ENCODE measurements at places on chromosomes 12 and 14.

DNA sequence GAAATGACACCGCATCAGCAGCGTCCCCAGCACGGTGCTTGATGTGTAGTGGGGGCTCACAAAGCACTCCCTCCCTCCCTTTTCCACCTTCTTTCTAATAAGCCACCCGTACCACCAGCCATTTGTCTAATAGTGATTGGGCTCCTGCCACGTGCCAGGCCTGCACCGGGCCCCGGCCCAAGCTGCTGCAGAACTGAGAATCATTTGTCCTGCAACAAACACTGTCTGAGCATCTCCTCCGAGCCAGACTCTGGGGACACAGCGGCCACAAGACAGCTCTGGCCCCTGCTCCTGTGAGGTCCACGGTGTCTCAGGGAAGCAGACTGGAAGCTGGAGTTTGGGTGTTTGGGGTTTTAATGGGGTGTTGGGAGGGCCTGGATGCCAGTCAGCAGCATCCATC is 43.9 kb downstream of the MVK start:
- DNase-seq, result no peak

DNA sequence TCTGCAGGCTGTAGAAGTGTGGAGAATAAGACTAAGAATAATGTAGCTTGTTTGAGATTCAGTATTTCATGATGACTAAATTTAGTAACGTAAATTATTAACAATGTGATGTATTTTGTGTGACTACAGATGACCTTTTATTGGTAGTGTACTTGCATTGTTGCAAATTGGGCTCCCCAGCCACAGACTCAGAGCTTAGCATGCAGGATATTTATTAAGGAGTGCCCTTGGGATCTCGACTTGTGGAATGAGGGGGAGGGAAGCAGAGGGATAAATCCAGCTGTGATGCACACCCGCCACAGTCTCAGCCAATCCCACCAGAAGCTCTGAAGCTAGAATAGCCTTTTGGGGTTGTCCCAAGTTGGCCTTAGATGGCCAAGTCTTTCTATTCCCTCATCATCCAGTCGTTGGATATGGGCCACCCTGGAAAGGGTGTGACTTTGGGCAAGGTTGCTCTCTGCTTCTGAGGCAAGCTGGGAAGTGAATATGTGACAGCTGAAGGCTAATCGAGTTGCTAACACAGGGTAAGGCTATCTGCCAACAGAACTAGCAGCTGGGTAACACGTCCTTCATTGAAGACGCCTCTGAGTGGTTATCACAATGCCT is 42.1 kb upstream of the USP44 start:
- no peak for DNase-seq

GRCh38 chr14:72590577-72590976 is 303.3 kb downstream of the DPF3 start:
- peak; percentile 58 for DNase-seq

DNA sequence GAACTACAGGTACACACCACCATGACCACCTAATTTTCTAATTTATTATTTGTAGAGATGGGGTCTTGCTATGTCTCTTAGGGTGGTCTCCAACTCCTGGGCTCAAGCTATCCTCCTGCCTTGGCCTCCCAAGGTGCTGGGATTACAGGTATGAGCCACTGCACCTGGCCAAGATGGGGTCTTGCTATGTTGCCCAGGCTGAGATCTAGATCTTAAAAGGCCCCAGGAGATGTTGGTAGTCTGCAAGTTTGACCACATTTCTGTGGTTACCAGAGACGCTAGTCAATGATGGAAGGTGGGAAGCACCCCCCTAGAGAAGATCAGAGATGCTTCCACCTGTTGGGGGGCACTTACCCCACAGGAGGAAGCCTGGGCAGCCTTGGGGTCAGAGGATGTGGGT is 34.7 kb downstream of the FOXN4 start:
- no peak for DNase-seq

- DNase-seq, result no peak
These were observed 19.6 kb downstream of the TMPRSS12 start for GRCh38 chr12:50862316-50862715.

- DNase-seq, result no peak
These were observed 86.4 kb downstream of the EML1 start for GRCh38 chr14:99879401-99880295.

GRCh38 chr14:96961895-96962294 is 164.7 kb downstream of the VRK1 start:
- no peak for DNase-seq

GRCh38 chr14:22549981-22550673 is 38.9 kb downstream of the DAD1 start:
- peak; percentile 69 for DNase-seq

GRCh38 chr14:53881161-53881871 is 75.3 kb downstream of the BMP4 start:
- no peak for DNase-seq

DNA sequence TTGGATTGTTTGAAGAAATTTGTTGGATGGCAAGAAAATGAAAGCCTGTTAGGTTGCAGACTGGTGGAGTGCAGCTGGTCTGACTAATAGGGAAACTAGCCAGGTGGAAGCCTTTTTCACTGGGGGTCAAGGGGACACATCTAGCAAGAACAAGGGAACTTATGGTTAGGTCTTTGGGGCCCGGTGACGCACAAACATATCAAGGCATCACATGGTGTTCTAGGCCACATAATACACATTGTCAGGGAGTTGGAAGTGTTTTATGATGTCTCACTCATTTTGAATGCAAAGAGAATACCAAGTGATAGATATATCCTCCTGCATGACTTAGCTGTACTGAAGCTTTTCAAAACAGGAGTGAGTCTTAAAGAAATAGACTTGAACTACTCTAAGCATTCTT is 351.2 kb downstream of the KCNH5 start:
- no peak for DNase-seq

- no peak for DNase-seq
These were observed 73.4 kb upstream of the AVPR1A start for GRCh38 chr12:63224396-63224795.

DNA sequence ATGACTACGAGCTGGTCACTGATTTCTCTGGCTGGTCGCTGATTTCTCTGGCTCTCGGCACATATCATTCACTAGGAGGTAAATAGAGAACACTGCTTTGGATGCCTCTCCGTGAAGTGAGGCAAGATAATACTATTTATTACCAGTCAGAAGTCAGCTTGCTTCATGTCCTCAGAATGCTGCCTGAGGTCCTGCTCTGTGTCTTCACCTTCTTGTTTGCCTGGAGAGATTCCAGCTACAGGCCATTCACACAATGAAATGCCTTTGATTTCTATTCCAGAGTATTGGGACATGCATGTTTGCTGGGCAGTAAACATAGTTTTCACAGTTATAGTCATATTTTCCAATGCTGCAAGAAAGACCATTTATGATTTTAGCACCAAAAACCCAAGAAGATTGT is 106.7 kb downstream of the AEBP2 start:
- DNase-seq, result no peak

GRCh38 chr12:122350141-122350848 is 72.2 kb downstream of the CLIP1 start:
- no peak for DNase-seq

DNA sequence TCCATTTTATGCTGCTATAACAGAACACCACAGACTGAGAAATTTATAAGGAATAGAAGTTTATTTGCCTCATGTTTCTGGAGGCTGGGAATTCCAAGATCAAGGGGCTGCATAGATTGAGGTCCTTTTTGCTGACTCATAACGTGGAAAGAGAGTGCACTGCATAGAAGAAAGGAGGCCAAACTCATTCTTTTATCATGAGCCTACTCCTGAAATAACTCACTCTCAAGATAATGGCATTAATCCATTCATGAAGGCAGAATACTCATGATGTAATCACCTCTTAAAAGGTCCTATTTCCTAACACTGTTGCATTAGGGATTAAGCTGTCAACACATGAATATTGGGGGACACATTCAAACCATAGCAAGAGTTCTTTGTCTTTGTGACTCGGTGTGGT is 60.0 kb upstream of the FBXO33 start:
- DNase-seq, result no peak

- peak; percentile 33 for DNase-seq
These were observed 109.8 kb upstream of the FUT8 start for GRCh38 chr14:65302571-65303189.

DNA sequence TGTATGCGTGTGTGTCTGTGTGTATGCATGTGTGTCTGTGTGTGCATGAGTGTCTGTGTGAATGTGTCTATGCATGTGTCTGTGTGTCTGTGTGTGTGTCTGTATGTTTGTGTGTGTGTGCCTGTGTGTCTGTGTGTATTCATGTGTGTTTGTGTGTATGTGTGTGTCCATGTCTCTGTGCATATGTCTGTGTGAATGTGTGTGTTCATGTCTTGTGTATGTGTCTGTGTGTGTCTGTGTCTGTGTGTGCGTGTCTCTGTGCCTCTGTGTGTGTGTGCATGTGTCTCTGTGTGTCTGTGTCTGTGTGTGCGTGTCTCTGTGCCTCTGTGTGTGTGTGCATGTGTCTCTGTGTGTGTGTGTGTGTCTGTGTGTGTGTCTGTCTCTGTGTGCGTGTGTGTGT is 82.4 kb downstream of the NINJ2 start:
- no peak for DNase-seq

GRCh38 chr12:91058786-91059185 is 962 bp upstream of the KERA start:
- DNase-seq, result no peak

DNA sequence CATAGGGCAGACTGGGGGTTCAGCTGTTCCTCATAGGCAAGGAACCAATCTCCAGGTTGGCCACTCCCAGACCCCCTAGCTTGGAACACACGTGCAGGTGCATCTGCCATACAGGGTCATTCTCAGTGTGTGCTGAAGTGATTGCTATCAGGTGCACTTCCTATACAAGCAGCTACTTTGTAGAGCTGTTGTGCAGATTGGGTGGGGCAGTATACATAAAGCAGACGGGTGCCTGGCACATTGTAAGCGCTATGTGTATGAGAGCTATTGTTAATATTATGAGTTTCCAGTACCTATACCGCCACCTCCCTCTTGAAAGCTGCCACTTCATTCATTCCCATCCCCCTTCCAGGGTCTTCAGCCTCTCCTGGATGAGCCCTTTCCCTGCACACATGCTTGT is 17.3 kb downstream of the IRF2BPL start:
- peak; percentile 38 for DNase-seq

DNA sequence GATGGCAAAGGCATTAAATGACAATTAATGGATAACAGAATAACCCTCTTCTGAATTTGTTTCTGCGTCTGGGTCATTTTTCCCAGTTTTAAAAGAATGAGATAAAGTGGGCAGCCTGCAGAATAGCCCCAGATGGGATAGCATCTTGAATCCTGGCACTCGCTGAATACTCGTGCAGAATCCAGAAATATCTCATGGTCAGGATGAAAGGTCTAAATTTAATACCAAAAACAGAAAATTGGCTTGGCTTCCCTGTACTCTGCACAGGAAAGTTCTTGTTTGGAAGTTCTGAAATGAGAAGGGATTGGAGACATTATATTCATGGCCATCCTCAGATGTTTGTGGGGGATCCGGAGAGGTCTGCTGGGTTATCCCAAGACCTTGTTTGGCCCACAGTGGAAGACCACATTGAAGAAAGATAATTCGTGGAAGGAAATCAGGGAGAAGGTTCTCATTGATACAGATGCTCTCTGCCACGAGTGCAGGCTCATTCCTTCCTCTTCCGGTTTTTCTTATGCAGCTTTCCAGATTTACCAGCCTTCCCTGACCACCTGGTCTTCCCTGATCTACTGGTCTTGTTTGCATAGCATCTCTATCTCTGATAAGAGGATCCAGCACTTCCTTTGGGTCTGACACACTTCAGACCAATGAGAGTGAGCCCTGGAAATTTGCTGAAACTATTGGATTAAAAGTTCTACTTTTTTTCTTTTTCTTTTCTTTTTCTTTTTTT is 6.0 kb upstream of the IFT81 start:
- no peak for DNase-seq

- DNase-seq, result no peak
These were observed 112.3 kb downstream of the PAPOLA start for GRCh38 chr14:96614481-96614881.

GRCh38 chr14:92225731-92226130 is 97.2 kb upstream of the SLC24A4 start:
- DNase-seq, result no peak

GRCh38 chr14:34755215-34755614 is 40.8 kb upstream of the CFL2 start:
- no peak for DNase-seq

GRCh38 chr12:3263939-3264922 is 187.1 kb downstream of the TSPAN9 start:
- DNase-seq, result no peak

GRCh38 chr14:63174760-63175191 is 29.5 kb upstream of the RHOJ start:
- DNase-seq, result no peak

DNA sequence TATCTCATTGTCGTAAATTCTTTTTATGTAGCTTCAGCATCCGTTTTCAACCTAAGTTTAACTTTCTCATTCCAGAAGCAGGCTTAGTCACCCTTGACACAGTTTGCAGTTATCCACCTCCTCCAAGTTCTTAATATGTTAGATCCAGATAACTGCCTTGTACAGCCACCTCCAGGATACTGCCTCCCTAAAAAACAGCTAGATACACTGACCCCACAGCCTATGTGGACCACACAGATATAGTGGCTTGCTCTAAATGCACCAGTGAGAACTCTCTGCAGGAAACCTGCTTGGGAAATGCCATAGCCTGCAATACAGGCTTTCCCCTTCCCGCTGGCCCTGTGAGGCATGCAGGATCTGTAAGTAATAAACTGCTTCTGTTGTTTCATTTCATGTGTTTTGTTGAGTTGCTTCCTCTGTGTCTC is 11.1 kb upstream of the RTL1 start:
- no peak for DNase-seq

DNA sequence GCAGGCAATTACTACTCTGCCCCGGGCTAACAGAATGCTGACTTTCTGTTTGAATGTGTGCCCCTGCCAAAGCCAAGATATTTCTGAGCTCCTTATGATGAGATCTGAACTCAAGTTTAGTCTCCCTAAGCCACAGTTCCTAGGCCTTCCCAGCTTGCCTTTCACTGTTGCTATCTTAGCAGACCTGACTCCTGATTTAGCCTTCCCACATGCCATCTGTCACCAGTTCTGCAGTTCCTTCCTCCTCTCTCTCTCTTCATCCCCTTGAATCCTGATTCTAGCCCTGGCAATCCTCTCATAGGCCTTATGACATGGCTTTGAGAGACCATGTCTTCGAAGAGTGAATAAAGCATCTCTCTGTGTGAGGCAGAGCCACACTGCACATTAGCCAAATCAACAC is 12.5 kb upstream of the SAMD4A start:
- no peak for DNase-seq

DNA sequence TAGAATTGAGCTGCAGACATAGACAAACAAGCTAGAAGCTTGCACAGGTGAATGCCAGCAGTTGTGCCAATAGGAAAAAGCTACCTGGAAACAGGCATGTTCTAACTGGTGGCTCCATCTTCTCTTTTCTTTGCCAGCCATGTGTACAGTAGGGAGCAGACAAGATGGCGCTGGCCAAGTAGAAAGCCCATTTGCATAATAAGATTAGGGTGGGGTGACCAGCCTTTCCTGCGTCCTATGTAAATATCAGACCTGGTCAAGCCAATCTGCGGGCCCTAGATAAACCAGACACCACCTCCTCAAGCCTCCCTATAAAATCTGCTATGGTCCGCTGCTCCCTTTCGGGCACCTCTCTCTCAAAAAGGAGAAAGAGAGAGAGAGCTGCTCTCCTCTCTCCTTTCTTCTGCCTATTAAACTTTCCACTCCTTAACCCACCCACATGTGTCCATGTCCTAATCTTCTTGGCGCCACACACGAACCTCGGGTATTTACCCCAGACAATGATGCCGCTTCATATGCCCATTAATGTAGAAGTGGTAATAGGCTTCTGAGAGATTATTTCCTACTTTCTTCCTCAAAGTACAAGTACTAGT is 201.0 kb downstream of the SLC25A21 start:
- no peak for DNase-seq

GRCh38 chr12:107776171-107776570 is 1.7 kb downstream of the ASCL4 start:
- no peak for DNase-seq

All from activated naive CD4-positive, alpha-beta T cell treated with anti-CD3 and anti-CD28 coated beads, Interleukin-2, amount 10 ng/mL, durations not matched to agents 7 days and 5 days (primary cell).